Fibroblast of the aortic adventitia (primary cell): ENCODE measurements at places on chromosomes 5 and 9. TPM values are rescaled to one million over a fixed set of nuclear protein-coding genes. Genes with fewer than 3 reads are reported as not detected.

- DNase-seq, result no peak
These were observed 100.6 kb downstream of the ARHGAP26 start for GRCh38 chr5:142870532-142871362.

BASP1 gene
- total RNA-seq, result 18.5 and 50.7 TPM in 2 replicates

- no peak for DNase-seq
These were observed 54.8 kb downstream of the RNF38 start for GRCh38 chr9:36345103-36345846.

DNA sequence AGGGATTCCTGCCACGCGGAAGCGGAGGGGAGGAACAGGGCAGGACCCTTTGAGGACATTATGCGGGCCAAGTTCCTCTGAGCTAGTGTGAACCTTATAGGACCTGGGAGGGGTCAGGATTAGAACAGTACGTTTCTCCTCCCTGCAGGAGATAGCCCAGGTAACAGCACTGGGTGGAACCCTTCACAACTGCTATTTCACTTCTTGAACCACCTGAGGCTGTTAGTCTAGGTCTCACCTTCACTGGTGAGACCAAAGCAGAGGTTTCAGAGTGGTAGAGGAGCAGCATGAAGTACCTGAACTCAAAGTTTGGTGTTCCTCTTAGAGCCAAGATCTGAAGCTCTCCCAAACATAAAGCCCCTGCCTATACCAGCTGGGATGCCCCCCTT, 832 bp downstream of the EIF4EBP3 start:
- DNase-seq, result no peak

- no peak for DNase-seq
These were observed at the start of gene FAM240B for GRCh38 chr9:38720083-38720745. Gene FAM240B (minus strand): TSS chr9:38720133. CDS start chr9:38703999, 16,134 bp downstream.

GABRA1 gene
- not detected in 2 replicates for total RNA-seq

SVEP1 gene
- total RNA-seq, result 50.2 and 101 TPM in 2 replicates

SOHLH1 gene
- total RNA-seq, result not detected in 2 replicates

GRCh38 chr9:70607926-70608325, 193.5 kb upstream of the KLF9 start:
- no peak for DNase-seq

- DNase-seq, result no peak
These were observed 103.9 kb downstream of the TRIO start for GRCh38 chr5:14247054-14247386.

GRCh38 chr5:36438765-36439561, 137.3 kb upstream of the RANBP3L start:
- no peak for DNase-seq

DNA sequence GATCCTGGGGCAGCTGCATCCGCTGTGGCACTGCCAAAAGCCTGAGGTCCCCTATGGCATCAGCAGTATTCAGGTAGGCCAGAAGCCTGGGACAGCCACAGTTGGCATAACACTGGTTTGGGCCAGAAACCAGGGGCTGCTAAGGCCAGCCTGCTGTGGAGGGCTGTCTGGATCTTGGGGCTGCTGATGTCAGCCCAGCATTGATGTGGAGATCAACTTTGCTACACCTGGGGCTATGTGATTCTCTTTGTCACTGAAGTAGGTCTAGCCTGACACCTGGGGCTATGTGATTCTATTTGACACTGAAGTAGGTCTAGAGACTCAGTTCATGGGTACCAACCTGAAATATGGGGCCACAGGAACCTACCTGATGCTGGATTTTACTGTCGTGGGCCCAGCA, 411.5 kb downstream of the RASEF start:
- no peak for DNase-seq

GRCh38 chr5:34026089-34026761, 16.8 kb downstream of the C1QTNF3 start:
- no peak for DNase-seq

NR5A1 gene
- total RNA-seq, result not detected in 2 replicates

PCDHGA12 gene
- total RNA-seq, result 39.7 and 50.5 TPM in 2 replicates

ANKDD1B gene
- 0.45 and 3.8 TPM in 2 replicates for total RNA-seq

DNA sequence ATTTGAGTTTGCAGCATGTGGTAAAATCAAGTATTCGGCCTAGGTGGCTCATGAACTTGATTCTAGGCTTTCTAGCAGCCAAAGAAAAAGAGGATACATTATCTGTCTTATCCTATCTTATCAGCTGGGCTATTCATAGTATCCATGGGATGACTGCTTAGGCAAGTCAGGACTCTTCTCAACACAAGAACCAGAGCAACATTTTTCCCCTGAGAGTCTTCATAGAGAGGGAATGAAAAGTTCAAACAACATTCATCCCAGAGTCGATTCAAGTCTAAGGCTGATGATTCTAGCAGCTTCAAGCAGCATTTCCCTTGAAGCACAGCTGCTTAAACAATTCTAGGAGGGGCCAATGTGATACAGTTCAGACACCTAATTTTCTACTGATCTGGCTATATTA, 3.0 kb downstream of the S100Z start:
- DNase-seq, result peak; percentile 31

AJM1 gene
- total RNA-seq, result 1.1 and 1.3 TPM in 2 replicates

DNA sequence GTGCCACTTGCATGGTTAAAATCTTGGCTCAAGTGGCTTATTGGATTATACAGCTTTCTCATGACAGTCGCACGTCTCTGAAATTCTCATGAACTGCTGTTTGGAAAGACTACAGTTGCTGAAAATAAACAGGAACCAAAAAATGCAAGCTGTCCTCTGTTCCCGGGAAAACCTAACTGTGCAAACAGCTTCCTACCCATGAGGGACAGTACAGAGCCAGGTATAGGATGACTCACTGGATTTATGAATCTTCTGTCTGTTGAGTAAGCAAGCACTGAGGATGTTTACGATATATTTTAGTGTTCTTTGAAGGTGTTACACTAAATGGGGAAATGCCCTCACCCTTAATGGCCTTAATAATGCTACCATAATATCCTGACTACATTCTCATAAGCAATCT, 380.3 kb upstream of the TNC start:
- no peak for DNase-seq

DNA sequence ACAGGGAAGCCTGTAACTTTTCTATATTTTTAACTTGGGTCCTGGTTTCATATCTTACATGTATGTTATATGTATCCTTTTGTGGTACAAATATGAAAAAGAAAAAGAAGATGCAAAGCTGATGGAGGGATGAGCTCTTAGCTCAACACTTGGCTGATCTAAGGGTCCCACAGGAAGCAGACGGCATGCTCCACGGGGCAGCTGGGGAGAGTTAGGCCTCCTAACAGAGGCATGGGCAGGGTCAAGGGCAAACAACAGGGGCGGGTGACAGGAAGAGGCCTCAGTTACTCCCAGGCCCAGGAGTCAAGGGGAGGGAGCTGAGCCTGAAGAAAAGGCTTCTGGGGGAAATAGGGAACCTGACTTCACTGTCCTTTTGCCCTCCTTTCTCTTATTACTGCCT, 287.2 kb downstream of the ZSWIM6 start:
- DNase-seq, result no peak

GRCh38 chr5:32330126-32330971, 17.6 kb upstream of the MTMR12 start:
- no peak for DNase-seq

DNA sequence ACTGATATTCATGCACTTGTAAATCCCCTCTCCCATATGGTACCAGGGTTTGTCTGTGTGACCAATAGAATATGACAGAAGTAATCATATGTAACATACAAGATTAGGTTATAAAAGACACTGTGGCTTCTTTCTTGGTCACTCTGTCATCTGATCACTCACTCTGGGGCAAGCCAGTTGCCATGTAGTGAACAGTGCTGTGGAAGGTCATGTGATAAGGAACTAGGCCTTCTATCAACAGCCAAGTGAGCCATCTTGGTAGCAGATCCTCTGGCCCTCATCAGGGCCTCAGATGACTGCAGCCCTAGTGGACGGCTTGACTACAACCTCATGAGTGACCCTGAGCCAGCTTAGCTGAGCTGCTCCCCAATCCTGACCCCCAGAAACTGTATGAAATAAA, 30.0 kb upstream of the MATR3 start:
- DNase-seq, result no peak

- no peak for DNase-seq
These were observed 284.1 kb upstream of the PDE4D start for GRCh38 chr5:60177596-60177995.

DNA sequence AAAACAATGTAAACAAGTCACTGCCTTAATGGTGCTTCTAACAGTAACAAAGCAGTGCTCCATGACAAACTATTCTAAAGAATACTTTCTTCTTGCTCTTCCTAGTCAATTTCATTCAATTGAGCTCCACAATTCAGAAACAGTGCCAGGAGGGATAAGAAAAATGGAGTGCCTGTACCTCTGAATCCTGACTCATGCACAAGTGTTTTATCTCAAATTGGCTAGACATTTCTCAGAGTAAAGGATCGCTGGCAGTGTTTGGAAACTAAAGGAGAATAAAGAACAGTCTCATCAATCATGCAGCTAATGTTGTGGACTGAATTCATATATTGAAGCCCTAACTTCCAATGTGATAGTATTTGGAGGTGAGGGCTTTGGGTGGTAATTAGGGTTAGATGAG, 27.6 kb downstream of the SLC25A51 start:
- peak; percentile 71 for DNase-seq

TOR4A gene
- total RNA-seq, result 12.6 and 31.3 TPM in 2 replicates

DNA sequence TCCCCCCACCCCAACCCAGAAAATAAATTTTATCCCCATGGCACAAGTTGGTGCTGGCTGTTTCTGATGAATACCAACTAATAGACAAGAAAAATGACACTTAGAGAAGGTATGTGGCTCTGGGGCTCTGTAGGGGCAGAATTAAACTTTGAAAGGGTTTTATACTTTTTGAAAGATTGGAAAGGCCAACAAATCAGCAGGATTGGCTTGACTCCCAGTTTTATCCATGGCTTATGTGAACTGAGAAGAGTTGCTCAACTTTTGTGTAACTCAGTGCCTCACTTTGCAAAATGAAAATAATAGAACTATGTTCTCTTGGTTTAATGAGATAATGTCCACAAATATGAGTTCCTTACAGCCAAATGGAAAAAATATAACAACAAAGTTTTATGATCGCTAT, 288.9 kb upstream of the KIF2A start:
- peak; percentile 17 for DNase-seq

- DNase-seq, result no peak
These were observed 170.5 kb downstream of the NDUFS4 start for GRCh38 chr5:53730943-53731342.

DNA sequence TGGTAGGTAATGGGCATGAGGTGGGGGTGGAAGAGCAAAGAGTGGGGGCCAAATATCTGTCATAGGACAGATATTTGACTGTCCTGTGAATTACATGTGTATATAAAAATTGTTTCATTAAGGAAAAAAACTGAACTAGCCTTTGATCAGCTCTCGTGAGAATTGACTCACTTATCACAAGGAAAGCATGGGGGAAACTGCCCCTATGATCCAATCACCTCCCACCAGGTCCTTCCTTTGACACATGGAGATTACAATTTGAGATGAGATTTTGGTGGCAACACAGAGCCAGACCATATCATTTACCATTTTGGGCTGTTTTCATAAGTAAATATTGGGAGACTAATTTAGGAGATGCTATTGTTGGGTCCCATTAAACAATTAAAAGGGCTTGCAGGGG, 63.2 kb upstream of the FYB1 start:
- no peak for DNase-seq

DNA sequence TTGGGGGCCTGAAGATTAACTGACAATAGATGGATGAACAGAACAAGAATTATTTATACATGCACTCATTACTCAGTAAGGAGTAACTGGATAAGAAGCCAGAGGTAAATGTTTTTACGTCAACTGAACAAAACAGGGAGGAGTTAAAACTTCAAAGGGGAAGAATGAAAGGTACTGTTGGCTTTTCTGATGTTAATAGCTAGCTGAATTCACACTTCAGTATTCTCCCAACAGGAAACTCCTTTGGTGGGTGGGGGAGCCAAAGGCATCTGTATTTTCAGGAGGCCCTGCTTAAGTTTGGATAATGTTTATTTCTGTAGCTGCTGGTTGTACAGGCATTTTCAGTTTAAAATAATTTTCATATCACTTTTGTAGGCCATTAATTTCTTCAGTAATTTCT, 23.2 kb upstream of the RFK start:
- no peak for DNase-seq

GRCh38 chr9:116286297-116286696, 132.7 kb downstream of the PAPPA start:
- DNase-seq, result peak; percentile 46

DNA sequence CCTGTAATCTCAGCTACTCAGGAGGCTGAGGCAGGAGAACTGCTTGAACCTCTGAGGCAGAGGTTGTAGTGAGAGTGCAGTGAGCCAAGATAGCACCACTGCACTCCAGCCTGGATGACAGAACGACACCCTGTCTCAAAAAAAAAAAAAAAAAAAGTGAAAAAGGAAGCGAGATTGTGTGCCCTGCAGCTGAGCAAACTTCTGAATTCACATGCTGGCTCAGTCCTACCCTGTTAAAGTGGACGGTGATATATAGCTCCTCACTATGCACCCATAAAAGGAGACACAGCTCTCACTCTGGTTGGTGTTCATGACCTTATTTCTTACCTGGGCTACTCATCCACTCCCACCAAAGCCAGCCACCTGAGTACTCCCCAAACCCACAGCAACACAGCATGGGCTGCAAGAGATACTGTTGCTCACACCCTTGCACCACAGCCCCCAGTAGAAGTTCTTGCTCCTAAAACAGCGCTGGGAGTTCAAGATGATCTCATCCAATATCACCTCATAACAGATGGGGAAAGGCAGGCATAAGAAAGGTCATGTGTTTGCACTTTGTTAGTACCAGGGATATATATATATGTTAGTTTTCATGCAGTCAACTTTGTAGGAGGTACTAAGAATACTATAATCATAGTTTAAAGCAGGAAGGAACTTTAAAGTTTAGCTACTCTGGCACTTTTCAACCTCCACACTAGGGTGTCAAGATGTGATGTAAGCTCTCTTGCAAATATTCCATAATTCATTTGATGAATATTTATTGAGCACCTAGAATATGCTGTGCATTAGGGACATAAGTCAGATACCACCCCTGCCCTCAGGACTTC, 4.0 kb downstream of the TTLL11 start:
- no peak for DNase-seq

DNA sequence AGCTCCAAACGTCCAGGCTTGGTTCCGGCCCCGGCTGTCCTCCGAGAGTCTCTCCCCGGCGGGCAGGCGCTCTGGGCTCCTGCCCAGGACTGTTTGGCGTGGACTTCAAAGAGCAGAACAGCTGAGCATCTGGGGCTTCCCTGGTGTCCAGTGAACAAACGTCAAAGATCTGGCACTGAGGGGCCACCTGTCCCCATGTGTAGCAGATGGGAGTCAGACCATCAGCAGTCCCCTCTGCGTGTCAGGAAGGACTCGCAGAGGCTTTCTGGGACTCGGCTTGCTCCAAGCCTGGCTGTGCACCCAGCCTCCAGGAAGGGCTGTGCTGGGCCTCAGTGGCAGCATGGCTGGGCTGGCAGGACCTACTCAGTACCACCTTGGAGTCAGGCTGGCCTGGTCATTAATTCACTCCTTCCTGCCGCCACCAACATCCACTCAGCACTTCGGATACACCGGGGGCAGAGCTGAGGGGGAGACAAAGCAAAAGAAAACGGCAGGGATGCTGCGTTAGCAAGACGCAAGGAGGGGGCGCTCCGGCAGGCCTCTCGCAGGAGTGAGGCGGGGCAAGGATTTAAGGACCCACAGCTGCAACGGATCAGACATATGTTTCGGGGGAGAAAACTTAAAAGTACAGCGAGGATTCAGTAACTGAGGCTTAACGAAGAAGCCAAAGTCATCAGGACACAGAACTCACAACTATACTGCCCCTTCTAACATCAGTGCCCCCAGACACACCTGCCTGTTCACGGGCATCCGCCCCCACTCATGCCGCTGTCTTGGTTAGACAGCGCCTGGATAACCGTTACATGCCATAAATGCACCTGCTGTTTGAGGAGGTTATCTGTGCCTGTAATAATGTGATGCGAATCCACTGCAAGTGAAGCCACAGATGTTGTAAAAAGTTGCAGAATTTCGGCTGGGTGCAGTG, 164.5 kb upstream of the PHYKPL start:
- no peak for DNase-seq

GRCh38 chr9:79233542-79233941, 338.2 kb upstream of the TLE4 start:
- peak; percentile 44 for DNase-seq
